NCI-H2107 (cell line): ENCODE measurements at places on chromosomes 1 and 21.
A peak's percentile ranks its signal among the peaks of the same experiment; 100 is the strongest.

DNA sequence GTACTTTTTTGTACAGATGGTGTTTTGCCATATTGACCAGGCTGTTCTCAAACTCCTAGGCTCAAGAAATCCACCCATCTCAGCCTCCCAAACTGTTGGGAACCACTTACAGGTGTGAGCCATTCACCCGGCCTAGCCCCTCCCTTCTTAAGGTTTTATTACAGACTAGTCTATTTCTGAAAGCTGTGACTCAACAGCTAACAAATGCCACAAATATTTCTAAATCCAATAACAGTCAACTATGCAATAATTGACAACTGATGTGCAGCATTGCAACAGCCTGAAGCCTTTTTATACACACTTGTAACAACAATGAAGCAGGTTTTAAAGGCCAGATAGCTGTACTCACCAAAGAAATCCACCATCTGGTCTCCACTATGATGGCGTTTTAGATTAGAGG, 51.4 kb downstream of the GRIK1 start:
- no peak for DNase-seq

DNA sequence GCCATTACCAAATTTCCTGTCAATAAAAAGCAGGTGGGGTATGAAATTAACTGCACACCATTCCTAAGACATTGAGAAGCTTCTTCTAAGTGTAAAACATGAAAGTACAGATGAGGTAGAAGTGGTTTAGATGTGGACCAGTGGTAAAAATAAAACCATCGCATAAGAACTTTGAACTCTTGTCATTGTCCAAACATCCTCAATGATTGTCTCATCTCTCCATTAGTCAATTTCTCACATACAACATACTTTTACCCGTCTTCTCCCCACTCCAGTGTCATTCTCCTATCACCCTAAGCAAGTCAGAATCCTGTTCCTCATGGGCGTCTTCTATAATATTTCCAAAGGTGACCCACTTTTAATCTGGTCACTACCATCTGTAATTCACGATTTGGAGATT, 24.3 kb upstream of the SLC19A2 start:
- DNase-seq = no peak

GRCh38 chr1:10113501-10113900, 80.7 kb downstream of the UBE4B start:
- DNase-seq = no peak

GRCh38 chr1:173475564-173476196, 1.5 kb upstream of the PRDX6 start:
- no peak for DNase-seq

GRCh38 chr1:44515416-44515815, 110.4 kb downstream of the RNF220 start:
- no peak for DNase-seq

DNA sequence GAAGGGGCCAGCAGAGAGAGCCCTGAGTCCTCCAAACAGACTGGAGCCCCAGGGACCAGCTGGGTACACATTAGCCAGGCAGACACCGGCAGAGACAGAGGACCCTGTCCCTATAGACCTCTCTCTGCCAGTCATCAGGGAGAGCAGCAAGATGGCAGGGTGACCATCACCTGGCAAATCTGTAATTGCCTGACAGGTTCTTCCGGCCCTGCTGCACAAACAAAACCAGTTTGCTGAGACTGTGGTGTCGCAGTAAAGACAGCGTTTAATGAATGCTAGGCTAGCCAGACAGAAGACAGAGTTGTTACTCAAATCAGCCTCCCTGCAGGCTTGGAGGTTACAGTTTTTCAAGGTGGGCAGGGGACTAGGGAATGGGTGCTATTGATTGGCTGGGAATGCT, 618.9 kb downstream of the NPHP4 start:
- no peak for DNase-seq

GRCh38 chr1:33721301-33721815, 142.5 kb upstream of the HMGB4 start:
- no peak for DNase-seq

DNA sequence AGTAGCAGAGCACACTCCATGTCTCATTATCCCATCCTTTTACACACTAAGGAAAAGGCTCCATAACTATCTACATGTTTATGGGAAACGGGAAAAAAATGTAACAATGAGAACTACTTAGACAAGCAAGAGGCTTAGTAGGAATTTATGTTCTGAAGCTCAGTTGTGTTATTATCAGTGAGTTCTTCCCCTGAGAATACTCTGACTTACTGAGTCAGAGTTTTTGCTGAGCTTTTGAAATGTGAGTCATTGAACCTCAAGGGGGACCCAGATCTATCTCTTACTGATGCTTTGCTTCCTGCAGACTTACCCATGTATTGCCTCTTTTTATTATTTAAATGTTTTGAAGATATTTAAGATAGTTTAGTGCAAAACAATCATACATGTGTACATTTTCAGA, 20.1 kb downstream of the CFHR5 start:
- DNase-seq = no peak

DNA sequence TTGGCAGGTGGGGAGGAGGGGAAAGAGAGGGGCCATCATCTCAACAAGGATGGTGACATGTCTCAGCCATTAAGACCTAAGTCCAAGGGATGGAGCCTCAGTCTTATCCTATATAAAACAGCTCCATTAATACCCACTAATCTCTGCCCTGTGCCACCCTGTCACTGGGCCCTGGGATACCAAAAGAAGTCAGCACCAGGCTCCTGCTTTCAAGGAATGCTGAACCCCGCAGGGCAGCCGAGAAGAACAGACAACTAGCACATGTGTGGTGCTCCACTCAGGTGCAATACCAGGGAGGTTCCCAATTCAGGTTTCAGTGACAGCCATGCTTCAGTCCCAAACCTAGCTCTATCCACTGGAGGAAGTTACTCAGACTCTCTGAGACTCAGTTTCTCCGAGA, 128.4 kb downstream of the GRIK3 start:
- DNase-seq = no peak

DNA sequence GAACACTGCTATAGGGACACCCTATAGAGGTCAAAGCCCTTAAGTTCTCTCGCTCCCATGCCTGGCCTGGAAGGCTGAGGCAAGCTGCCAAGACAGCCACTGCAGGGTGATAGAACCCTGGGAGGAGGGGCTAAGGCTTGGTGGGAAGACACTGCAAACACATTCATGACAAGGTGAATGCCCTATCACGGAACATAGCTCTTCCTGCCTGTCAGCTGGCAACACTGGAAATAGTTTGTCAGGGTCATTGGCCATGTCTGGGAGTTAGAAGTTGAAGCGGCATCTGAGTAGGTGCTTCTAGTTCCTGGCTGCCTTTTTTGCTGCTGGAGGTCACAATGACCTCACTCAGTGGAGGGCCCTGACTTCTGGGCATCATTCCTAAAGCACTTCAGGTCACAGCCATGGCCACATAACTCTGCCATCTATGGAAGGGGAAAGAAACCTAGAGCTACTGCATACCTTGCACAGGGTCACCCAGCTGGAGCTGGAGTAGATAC, 4.2 kb downstream of the FABP3 start:
- no peak for DNase-seq

GRCh38 chr1:26560403-26560780, 30.8 kb downstream of the RPS6KA1 start:
- DNase-seq = no peak

DNA sequence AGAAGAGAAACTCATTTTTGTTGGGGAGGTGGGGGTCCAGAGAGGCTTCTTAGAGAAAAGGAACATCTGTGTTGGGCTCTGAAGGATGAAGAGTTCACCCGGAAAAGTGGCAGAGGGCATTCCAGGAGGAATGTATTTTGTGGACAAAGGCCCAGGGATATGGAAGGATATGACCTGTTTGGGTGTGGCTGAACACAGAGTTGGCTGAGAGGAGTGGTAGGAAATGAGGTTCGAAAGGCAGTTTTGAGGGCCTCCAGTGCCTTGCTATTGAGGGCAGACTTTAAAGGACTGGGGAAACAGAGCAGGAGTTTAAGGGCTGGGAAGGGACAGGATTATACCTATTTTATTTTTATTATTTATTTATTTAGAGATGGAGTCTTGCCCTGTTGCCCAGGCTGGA, 27.3 kb upstream of the WASF2 start:
- no peak for DNase-seq

DNA sequence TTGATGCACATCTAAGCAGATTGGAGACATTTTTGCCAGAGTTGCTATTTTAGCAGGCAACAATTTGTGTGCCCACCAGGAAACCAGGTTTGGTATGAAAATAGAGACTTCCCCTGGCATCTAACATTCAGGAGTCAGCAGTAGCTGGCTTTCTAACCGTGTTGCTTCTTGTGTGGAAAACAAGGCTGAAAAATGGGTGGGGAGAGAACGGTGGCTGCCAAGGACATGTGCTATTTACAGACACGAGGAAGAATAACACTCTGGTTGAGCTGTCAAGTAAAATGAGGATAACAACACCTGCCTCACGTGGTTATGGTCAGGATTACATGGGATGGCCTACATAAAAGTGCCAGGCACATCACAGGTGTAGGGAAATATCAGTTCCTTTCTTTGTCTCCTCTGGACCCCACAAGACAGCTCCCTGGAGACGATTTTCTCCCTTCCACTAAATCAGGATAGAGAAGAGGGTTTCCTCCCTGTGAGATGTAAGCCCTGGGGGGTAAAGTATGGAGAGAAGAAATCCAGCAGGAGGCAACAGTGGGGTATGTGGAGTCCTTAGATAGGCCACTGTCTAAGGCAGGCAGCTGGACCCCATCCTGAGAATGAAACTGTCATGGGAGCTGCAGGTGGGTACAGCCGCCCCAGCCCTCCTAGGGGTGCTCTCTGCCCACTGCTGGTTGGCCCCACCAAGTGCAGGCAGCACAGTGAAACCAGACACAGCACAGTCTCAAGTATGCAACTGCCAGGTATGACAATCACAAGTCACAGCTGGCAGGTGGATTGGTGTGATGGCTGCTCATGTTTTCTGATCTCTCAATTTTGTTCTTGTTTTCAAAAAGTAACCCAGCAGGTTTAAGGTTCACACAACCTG, 80.3 kb downstream of the TENT5C start:
- DNase-seq = peak; percentile 25

GRCh38 chr1:231534703-231535159, 6.3 kb downstream of the TSNAX start:
- DNase-seq = peak; percentile 60

GRCh38 chr1:175148068-175148467, 44.5 kb downstream of the KIAA0040 start:
- no peak for DNase-seq

DNA sequence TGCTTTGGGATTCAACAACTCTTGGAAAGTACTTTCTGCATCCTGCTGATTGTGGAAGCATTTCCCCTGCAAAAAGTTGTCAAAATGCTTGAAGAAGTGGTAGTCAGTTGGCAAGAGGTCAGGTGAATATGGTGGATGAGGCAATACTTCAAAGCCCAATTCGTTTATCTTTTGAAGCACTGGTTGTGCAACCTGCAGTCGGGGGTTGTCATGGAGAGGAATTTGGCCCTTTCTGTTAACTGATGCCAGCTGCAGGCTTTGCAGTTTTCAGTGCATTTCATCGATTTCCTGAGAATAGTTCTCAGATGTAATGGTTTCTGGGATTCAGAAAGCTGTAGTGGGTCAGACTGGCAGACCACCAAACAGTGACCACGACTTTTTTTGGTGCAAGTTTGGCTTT, 47.6 kb upstream of the GJA5 start:
- no peak for DNase-seq

- DNase-seq = no peak
Measured at GRCh38 chr21:38525454-38525853, 27.2 kb upstream of the ERG start.

- DNase-seq = no peak
Measured at GRCh38 chr1:28782011-28782410, 30.0 kb upstream of the OPRD1 start.

DNA sequence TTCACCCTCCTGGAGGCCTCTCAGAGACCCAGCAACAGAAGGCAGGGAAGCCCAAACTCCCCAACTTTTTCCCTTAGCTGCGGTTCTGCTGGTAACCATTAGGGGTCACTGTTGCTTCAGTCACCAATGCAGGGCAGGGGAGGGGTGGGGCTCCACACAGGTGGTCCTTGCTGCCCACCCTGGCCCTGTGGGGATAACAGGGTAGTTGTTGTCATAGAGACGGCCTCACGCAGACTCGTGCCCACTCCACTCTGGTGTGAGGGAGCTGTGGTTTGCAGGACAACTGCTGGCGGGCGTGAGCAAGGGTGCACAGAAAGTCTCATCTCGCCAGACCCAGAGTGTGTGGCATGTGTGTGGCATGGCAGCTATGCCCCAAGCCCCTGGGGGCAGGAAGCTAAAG, 19.9 kb downstream of the INSRR start:
- peak; percentile 11 for DNase-seq

- DNase-seq = no peak
Measured at GRCh38 chr21:29342363-29342957, 43.7 kb downstream of the BACH1 start.

DNA sequence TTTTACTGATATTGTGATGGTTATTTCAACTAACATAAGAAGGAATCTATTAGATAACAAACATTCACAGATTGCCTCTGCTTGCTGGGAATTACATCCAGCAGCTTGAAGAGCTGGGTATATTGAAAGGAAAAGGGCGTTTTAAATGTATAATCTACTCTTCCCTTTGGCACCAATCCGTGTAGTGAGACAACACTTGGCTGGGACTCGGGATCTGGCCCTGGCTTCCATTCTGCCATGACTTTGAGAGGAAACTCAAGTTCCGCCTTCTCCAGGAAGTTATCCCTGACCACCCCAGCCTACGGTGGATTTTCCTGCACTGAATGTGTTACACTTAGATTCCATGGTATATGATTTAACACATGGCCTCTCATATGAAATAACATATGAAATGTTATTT, 86.9 kb upstream of the UBE2U start:
- DNase-seq = no peak

DNA sequence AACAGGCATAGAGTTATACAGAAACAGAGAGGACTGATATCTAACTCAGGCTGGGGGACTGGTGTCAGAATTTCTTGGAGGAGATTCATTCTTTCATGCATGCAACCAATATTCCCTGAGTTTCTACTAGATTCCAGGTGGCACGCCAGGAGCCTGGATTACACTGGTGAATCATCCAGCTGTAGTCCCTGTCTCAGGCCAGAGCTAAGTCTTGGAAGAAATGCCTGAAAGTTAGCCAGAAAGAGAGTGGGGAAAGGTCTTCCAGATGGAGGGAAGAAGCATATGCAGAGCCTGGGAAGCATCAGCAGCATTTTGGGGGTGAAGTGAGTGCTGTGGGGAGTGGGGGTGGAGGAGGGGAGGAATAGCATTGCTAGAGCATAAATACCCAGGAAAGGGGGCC, 239.1 kb downstream of the OMA1 start:
- no peak for DNase-seq

GRCh38 chr1:212205843-212206242, 79.4 kb upstream of the PPP2R5A start:
- DNase-seq = no peak

- no peak for DNase-seq
Measured at GRCh38 chr21:36695671-36696389, 3.1 kb upstream of the SIM2 start.

GRCh38 chr21:35323947-35324346, 274.8 kb upstream of the RUNX1 start:
- no peak for DNase-seq

DNA sequence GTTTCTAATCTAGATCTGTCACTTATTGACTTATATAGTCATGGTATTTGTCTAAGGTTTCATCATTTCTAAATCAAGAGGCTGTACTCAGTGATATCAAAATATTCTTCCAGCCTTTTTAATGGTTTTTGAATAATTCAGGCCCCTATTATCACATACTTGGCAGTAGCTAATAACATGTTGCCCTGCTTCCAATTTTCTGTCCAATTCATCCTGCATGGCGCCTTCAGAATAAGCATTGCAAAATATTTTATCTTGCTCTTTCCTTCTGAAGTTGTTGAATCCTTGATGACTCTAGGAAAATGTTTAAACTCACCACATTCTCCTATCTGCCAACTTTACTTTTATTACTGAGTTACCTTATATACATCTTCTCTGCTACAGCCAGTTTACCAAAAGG, 517.2 kb upstream of the B3GALT2 start:
- DNase-seq = no peak
